ENCODE measurements at places on chromosomes 1 and 21. TPM values are rescaled to one million over a fixed set of nuclear protein-coding genes. Genes with fewer than 3 reads are reported as not detected.

OR10Z1 gene
- not detected for total RNA-seq

OR2T29 gene
- not detected for total RNA-seq

HES3 gene
- not detected for total RNA-seq

PINK1 gene
- 154 TPM for total RNA-seq

CFHR4 gene
- not detected for total RNA-seq

SPEN gene
- 97.0 TPM for total RNA-seq

HSPA6 gene
- 0.75 TPM for total RNA-seq

RNF186 gene
- total RNA-seq = not detected

IGFN1 gene
- 26.3 TPM for total RNA-seq

SLC9A1 gene
- total RNA-seq = 26.1 TPM

FAM163A gene
- total RNA-seq = not detected

SORT1 gene
- total RNA-seq = 65.7 TPM

LCE1C gene
- not detected for total RNA-seq

FAM131C gene
- 1.6 TPM for total RNA-seq

GNG4 gene
- total RNA-seq = not detected

TMEM125 gene
- 127 TPM for total RNA-seq

NES gene
- total RNA-seq = 7.8 TPM
